ENCODE measurements at places on chromosomes 4 and X. TPM values are rescaled to one million over a fixed set of nuclear protein-coding genes. Genes with fewer than 3 reads are reported as not detected.

DNA sequence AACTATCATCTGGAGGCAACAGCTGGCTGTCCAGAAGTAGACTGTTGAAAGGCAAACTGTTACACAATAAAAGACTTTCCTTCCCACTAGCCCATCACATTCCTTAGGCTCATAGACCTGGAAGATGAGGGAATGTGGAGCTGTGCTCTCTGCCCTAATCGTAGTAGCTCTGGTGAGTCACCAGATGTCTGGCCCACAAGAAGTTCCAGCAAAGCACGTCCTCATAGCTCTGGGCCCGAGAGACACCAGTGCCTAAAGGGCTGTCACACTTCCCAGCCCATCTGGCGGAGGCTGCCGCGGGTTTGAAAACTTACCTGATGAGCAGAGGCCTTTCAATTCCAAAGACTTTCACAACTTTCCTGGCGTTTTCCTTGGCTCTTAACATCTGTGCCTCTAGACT, 81.7 kb upstream of the STOX2 start:
- no peak for DNase-seq

Gene ERAS
- not detected for total RNA-seq

- no peak for DNase-seq
These were observed 14.5 kb downstream of the SLC2A9 start for GRCh38 chr4:10006601-10007435.

DNA sequence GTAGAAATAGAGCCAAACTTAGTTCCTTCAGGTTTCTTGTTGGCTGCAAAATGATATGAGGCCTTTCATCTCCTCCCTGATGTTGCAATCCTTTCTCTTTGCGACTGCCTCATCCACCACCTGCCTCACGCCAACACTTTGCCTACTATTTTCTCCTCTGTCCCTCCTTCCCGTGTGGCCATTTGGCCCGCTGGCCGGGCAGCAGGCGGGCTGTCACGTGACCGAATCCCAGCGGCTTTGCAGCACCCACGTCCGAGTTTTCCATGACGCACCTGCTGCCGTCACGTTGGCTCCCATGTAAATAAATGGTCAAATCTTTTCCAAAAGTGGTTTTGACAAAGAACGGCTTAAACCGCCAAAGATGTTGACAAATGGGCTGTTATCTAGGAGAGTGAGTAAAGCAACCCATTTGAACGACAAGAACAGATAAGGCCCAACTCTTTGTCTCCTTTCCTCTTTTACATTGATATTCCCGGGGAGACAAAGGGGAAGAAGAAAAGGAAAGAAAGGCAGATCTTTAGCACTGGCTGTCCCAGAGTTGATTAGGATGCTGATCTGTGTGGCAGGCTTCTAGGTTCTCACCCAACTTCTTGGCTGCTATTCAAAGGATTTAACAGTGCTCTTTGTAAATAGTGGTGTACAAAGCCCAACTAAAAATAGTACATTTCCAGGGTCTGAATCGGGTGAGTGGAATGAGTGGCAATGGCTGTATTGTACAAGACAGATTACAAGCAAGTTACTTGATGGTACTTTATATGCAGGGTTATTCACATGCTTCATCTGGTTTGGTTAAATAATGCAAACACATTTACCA, 174.2 kb upstream of the JADE1 start:
- DNase-seq, result no peak

Gene XG
- not detected for total RNA-seq

DNA sequence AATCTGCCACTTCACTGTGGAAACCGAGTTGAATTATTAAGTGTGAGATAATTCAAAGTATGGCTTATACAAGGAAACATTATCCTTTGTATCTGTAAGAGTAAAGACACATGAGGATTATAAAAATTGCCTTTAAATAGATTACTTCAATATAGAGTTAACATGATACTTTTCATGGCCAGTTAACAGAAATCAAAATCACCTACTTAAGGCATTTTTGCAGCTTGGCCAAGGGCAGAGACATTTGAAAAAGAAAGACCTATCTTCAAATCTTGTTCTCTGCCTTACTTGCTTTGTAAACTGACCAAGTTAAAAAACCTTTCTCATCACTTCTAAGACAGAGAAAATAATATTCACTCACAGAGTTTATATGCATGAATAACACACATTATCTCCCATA, 44.9 kb upstream of the GUCY1B1 start:
- no peak for DNase-seq

Gene PCDH11X
- total RNA-seq, result not detected

GRCh38 chr4:86319390-86319789, 40.5 kb downstream of the MAPK10 start:
- no peak for DNase-seq

Data from glomerular endothelial cell (primary cell).